ENCODE measurements at places on chromosomes 3 and 15.

DNA sequence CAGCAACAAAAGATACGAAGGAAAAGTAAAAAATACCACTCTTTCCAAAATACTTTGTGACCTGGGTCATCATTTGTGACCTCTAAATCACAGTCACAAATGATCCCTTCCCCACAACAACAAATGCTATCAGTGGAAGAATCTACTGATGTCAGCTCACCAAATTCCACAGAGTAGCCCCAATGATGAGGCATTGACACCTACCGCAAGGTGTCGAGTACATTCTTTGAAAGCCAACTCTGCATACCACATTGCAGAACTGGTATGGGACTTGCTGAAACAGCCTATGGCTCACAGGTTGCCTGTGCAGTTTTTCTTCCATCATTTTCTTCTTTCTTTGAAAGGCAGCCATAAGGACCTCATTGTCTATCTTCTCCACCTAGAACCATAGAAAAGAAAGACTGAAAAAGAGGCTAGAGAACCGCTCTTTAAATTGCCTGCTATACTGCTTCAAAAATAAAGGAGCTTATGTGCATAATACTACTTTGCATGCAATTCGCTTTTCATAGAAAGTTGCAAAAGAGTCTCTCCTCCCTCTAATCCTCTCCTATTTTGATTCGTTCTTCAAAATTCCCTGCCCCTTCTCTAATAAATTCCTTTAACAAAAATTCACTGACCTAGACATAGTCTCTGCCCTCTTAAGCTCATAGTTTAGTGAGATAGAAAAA, 21.4 kb upstream of the KPNA1 start:
- no peak for DNase-seq

DNA sequence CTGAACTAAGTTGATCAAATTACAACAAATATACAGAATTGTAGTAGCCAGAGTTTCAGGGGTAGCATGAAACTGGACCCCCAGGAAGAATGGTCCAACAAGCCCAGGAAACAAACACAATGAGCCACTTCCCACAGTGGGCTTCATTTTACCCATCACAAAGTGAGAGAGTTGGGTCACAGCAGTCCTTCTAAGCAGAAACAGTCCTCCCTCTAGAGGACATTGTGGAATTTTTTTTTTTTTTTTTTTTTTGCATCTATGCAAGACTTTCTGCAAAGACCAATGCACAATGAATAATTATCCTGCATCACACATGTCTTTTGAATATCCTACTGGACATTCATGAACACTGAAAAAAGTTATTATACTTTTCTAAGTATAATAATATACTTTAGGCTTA, 73.8 kb upstream of the ATP13A5 start:
- DNase-seq: no peak

- no peak for DNase-seq
Observed at GRCh38 chr15:48493763-48494225, 151.7 kb downstream of the FBN1 start.

DNA sequence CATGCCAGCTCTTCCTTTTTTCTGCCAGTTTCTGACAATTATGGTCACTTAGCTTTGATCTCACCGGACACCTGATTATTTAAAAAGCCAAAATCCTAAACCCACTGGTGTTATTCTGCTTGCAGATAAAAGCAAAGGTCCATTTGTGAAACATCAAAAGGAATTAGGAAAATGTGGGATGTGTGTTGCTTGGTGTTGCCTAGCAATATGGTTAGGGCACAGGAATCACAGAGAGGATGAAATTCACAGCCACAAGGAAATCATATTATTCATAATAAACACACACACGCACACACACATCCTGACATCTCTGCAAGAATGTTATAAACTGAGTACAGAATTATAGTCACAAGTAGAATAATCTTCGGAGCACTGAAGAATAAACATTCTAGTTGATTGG, 89.3 kb upstream of the BHLHE40 start:
- no peak for DNase-seq

DNA sequence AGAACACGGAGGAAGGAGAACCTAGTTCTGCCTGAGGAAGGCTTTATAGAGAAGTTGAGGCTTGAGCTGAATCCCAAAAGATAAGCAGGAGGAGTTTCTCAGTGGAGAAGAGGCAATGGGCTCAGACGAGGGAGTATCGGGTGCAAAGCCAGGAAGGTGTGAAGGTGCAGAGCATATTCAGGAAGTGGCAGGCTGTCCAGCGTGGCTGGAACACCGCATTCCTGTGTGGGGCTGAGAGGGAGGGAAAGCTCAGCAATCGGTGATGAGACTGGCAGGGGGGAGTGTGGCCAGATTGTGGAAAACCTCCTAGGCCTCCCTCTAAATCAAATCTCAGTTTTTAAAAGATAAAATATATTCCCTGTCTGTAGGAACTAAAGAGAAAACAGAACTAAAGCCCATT, 63.0 kb downstream of the ARHGAP31 start:
- no peak for DNase-seq

DNA sequence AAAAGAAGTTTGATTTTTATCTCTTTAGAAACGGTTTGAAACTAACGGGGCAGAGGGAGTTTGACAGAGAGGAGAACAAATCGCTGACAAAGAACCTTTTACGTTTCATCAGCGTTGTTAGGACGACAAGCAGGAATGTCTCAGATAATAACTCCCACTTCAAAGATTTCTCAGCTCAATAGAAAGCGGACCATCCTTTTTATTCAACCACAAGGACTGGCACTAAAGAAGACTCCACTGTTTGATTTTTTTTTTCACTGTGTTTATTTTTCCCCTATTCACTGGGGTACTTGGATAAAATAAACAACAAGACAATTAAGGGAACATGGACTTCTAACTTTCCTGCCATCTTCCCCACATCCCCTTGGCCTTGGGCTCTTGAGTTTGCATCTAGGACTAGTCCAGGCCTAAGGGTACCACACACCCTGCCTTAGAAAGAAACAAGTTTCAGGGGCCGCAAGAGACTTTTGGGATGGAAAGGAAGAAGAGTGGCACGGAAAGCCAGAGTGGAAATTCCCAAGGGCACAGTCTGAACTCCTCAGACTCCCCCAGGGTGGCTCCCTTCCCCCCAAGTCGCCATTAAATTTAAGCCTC, 19.0 kb downstream of the ZIC4 start:
- no peak for DNase-seq

DNA sequence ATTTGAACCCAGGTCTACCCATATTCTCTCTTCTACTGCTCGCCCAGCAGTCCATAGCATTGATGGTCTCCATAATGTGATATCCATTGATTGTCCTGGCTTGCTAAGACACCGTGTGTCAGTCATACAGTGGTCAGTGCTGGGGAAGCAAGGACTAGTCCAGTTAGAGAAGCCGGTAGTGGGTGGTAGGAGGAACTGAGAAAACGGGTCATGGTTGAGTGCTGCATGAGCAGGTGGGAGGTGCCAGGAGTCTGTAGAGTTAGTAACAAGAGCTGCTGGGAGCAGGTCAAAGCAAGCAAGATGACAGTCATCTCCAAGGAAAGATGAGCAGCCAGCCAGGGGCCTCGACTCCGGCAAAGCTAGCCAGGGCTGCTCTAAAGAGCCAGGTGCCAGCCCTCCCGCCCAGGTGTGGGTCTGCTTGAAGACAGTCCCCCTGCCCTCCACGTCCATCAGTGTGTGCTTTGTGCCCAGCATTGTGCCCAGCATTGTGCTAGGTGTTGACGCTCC, 29.5 kb upstream of the USP3 start:
- no peak for DNase-seq

DNA sequence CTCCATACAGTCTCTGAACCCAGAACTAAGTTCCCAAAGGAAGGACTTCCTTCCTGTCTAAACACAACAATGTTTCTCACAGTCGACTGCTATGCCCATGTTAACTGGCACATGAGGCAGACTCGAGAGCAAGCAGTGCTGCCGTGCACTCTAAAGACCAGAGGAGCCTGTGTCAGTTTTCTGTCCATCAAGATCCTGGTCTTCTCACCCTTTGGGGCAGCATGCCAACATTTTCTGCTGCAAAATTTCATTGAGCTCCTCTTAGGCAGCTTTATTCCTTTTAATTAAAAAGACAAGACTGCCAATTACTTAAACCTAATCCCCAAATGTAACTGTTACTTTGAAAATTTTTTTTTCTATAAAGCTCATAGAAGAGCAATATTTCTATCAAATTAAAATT, 205.1 kb downstream of the GAP43 start:
- DNase-seq: no peak

- no peak for DNase-seq
Observed at GRCh38 chr3:109116031-109116430, 1.9 kb downstream of the MORC1 start.

DNA sequence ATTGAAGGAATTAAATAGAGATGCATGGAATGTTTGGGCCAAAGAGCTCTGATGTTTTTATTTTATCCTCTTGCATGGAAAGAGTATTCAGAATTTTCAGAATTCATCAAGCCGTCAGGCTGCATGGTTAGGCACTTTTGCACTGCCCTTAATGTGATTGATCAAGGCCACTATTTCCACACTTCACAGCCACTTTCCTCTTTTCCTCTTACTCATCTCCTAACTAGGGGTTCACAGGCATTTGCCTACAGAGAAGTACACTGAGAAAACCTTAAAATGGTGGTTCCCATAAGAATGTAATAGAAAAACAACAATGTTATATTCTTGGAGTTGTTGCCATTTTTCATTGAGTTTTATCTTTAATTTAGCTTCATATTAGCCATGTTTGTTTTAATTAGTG, 10.9 kb downstream of the SLC35A5 start:
- DNase-seq: no peak

- DNase-seq: no peak
Observed at GRCh38 chr3:28799084-28799483, 450.5 kb upstream of the AZI2 start.

DNA sequence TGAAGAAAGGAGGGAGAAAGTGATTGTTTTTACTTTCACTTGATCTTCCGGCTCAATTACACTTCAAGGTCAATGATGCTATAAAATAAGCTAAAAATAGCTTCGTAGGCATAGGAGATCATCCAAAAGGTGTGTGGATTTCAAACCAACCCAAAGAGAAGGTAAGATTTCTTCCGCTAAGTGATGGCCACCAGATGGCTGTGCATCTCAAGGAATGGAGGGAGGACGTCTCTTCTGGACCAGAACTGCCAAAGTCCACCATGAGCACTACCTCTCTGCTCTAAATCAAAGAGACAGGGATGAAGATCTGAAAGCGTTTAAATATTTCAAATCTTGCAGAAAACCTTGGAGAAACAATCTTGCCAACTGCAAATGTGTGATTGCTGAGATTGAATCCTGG, 199.1 kb upstream of the ZPLD1 start:
- no peak for DNase-seq

GRCh38 chr3:13745636-13746035, 134.2 kb downstream of the WNT7A start:
- no peak for DNase-seq

- DNase-seq: no peak
Observed at GRCh38 chr3:180180795-180181194, 144.1 kb upstream of the PEX5L start.

DNA sequence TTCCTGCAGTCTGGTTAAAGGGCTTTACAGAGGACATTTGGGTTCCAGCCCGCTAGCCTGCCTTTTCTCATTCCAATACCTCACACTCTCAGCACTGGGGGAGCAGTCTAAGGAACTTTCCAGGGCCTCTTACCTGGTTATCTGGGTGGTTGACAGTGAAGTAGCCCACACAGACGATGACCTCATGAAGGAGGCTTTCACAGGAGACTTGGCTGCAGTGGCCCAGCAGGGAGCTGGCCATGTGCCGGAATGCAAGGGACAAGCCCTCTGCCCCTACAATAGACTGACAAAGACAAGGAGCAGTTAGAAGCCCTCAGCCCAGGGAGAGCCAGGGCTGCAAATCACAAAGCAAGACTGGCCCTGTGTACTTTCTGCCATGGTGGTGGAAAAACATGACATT, 39.5 kb downstream of the ISL2 start:
- no peak for DNase-seq
